ENCODE measurements at places on chromosomes 16 and 17.

GRCh38 chr17:37672548-37673078 is 29.4 kb upstream of the DDX52 start:
- DNase-seq, result no peak

GRCh38 chr16:27289669-27290068 is 21.1 kb upstream of the NSMCE1 start:
- no peak for DNase-seq

DNA sequence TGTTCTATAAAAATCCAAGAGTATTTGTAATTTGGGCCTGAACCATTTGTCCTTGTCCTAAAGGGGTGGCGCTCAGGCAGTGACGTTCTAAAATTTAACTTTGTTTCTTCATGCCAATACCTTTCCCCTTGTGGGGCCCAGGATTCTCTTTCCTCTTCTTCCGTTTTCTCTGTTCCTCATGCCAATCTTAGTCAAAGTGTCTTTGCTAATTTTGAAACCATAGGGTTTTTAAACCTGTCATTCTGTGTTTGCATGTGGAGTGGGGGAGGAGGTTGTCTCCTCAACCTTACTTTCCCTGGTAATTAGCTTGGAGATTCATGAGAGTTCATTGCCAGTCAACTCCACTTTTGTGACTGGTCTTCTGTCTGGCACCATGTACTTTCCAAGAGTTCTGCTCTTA is 337.1 kb downstream of the MAF start:
- no peak for DNase-seq

DNA sequence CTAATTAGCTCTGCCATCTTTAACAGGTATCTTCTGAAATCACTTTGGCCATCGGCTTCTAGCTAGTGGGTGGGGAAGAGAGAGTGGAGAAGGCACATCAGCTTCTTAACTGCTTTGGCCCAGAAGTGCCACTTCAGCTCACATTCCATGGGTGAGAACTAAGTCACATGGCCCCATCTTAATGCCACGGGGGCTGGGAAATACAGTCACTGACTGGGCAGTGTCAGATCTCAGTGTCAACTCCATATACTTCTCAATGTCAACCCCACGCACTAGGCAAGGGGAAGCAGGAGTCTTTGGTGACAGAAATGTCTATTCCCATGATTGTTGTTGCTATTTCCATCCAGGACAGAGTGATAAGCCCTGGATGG is 29.4 kb downstream of the CCR7 start:
- DNase-seq, result no peak

- DNase-seq, result no peak
Measured at GRCh38 chr16:70768203-70768580, 32.8 kb downstream of the VAC14 start.

DNA sequence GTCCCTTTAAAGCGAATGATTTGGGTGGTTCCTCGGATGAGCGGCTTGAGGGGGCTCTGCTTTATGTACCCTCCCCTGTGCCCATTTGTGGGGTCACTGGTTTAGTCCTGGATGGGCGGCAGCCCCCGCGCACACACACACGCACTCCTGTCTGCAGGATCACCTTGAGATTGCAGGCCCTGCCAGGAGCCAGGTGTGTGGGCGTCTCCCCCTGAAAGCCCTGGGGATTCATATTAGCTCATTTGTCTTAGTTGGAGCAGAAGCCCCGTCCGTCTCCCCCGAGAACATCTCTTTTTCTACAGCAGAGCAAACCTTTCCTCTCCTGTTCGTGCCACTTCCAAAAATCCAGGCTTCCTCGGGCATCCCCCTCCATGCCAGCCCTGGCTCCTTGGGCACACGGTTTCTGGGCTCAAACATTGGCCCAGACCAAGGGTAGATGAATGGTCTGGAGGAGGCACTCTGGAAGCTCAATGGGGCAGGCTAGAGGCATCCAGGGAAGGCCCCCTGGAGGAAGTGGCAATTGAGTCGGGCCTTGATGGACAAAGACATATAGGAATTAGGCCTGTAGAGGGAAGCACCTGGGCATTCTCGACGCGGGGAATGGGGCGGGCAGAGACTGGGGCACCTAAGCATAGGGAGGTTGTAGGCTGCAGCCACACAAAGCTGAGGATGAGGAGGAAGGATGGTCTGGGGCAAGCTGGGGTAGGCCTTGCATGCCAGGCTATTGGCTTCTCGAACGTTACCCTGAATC is 218.5 kb upstream of the GSE1 start:
- no peak for DNase-seq

Measured in occipital lobe (tissue), 3 donors.